ENCODE measurements at places on chromosomes 2 and 18.

GRCh38 chr2:95106081-95106480 lies 15.5 kb downstream of the MRPS5 start:
- DNase-seq = no peak

DNA sequence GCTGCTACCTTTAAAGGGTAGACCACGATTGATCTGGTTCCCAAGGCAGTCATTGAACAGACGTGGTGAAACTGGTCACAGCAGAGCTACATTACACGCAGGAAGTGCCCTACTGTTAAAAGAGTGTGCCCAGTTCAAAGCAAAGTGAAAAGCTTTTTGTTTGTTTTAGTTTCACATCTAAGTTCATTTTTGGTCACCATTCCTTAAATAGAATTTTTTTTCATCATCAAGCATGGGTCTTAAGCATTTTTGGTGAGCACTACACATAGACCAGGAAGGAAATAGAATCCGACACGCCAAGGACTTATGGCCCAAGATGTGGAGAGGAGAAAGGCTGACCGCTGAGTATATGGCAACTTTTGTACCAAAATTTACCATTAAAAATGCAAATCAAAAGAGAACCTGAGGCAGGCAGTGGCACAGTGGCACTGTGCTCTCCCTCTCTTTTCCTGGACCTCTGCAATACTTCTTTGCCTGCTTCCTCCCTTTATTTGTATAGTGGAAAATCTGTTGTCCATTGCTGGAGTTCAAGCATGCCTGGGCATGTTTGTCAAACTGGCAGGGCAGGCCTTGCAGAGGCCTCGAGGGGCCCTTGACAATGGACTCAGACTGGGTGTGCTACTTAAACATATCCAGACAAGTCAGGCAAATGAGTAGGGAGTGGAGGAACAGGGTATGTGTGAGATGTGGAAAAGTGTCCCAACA lies 42.6 kb upstream of the HNRNPA3 start:
- DNase-seq = no peak

DNA sequence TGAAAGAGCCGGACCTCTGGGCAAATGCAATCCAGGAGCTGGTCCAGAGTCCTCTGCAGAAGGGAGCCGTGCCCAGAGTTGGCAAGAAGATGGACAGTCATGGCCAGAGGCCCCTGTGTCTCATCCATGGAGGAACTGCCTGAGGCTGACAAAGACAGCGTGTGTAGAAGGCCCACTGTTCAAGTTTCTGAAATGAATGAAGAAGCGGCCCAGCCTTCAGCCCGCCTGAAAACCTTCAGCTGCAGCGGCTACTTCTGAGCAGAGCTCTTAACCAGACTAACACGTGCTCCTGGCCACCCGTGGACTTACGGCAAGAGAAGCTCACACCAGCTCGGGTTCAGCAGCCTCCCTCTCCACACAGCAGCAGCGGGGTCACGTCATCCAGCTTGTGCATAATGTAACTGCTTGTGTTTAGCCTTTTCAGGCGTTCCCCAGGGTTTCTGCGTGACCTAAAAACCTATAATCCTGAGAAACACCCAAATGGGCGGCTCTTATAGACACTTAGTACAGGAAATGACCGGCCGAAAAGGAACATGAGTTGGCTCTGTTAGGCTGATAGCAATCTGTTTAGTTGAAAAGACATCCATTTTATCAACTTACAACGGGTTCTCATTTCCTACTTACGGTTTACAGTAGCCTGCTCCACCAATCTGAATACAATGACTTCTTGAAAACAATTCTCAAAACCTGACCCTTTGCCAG lies at the start of gene FAM124B:
Gene FAM124B (minus strand): TSS at position 467 of the 702 bp plus-strand sequence. CDS start 339 bp downstream, at position 128.
- DNase-seq = peak; percentile 98

DNA sequence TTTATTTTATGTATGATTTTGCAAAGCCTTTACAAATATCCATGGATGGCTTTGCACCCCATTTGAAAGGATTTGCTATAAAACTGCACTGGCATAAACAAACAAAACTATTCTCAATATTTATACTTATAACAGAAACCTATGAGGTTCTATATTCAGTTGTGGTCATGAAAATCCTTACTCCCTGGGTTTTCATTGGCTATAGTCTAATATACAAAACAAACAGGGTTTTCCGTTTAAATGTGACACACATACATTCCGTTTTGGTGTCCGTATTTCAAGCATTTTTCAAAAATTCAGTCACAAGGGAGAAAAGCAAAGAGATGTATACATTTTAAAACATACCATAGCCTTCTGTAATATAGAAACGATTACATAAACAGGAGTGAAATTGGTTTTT lies 100.0 kb downstream of the TCF4 start:
- no peak for DNase-seq

- DNase-seq = no peak
These were observed 10.0 kb upstream of the AGFG1 start for GRCh38 chr2:227461811-227462461.
